ENCODE measurements at places on chromosomes 11 and 22.

DNA sequence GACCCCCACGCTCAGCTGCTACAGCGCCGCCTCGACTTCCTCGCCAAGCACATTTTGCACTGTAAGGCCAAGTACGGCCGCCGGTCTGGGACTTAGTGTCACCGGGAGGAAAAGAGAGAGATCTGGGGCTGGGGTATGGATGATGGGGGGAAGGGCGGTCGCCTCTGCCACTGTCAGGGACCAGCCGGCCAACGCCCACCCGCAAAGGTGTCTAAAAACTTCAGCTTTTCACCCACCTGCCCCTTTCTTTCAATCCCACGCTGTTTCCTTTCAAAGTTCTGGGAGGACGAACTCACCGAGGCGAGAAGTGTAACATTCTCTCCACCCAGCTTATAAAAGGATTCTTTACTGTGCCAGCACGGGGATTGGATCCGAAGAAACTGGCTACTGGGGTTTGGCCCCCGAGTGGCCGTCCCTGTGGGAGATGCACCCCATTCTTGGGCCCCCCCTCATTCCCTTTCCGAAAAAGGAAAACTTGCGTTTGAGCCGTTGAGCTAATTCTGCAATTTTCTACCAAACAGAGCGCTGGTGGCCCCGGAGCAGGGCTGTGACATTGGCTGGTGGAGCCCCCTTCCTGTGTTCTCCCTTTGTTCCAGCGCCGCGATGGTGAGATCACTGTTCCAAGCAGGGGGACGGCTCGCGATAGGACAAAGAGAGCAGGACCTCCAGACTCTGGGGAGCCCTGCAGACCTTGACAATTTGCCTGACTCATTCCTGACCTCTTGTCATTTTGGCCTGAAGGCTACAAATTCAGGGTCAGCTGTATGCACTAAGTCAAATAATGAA lies 1.8 kb downstream of the FJX1 start:
- DNase-seq, result peak; percentile 56

DNA sequence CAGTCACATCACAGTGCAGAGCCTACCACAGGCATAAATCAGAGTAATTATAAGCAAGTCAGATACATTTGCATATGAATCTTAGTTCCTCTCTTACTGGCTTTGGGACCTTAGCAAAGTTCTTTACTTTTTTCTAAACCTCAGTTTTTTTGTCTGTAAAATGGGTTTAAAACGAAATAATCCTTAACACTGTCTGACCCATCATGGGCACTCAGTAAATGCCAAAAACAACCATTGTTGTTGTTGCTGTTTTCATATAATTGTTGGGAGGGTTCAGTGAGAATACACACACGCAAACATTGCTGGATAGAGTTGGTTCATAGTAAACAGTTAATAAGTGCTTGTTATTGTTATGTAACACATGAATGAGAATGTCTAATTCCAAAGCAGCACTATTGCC lies 184.9 kb downstream of the BLID start:
- no peak for DNase-seq

GRCh38 chr11:15692739-15693138 lies 578.0 kb downstream of the INSC start:
- DNase-seq, result no peak

DNA sequence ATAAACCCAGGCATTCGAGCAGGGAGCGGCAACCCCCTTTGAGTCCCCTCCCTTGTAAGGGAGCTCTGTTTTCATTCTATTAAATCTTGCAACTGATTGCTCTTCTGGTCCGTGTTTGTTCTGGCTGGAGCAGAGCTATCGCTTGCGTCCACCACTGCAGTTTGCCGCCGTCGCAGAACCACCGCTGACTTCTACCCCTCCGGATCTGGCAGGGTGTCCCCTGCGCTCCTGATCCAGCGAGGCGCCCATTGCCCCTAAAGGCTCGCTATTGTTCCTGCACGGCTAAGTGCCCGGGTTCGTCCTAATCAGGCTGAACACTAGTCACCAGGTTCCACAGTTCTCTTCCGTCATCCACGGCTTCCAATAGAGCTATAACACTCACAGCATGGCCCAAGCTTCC lies 10.4 kb upstream of the MS4A7 start:
- DNase-seq, result no peak

DNA sequence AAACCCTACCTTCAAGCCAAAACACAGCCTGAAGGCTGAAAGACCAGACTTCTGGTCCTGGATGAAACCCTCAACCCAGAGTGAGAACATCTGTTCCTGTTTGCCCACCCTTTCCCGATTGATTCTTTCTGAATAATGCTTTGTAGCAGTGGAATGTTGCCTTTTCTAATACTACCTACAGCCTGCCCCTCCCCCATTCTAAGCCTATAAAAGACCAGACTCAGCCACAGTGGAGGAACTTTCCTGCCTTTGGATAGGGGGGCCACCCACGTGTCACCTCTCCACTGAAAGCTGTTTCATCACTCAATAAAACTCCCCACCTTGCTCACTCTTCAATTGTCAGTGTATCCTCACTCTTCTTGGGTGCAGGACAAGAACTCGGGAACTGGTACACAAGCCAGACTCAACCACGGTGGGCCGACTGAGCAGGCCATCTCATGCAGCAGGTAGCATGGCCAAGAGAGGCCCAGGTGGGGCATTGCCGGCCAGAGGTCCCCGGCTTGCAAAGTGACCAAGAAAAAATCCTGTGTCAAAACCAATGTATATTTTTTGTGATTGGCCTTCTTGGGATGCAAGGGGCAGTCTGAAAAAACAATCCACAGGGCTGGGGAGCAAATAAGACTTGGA lies 6.6 kb upstream of the APOL6 start:
- DNase-seq, result no peak

DNA sequence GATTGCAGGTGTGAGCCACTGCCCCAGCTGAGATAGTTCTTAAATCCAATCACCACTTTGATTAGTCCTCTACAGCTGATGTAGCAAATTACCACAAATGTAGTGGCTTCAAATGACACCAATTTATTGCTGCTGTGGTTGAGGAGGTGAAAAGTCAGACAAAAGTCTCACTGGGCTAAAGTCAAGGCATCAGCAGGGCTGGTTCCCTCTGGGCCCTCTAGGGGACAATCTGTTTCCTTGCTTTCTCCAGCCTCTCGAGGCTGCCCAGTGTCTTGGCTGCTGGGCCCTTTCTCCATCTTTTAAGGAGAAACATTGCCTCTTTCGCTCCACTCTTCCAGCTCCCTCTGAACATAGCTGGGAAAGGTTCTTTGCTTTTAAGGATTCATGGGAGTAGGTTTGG lies 50.5 kb upstream of the SHANK2 start:
- DNase-seq, result no peak

- no peak for DNase-seq
Measured at GRCh38 chr11:69999721-70000120, 78.4 kb upstream of the ANO1 start.

GRCh38 chr11:72553706-72554105 lies 119.4 kb upstream of the CLPB start:
- no peak for DNase-seq

GRCh38 chr11:102110761-102111010 lies 439 bp downstream of the YAP1 start:
- DNase-seq, result no peak

- no peak for DNase-seq
Measured at GRCh38 chr11:122140500-122140899, 24.5 kb upstream of the BLID start.

- no peak for DNase-seq
Measured at GRCh38 chr11:76212086-76213035, 6.1 kb upstream of the WNT11 start.

DNA sequence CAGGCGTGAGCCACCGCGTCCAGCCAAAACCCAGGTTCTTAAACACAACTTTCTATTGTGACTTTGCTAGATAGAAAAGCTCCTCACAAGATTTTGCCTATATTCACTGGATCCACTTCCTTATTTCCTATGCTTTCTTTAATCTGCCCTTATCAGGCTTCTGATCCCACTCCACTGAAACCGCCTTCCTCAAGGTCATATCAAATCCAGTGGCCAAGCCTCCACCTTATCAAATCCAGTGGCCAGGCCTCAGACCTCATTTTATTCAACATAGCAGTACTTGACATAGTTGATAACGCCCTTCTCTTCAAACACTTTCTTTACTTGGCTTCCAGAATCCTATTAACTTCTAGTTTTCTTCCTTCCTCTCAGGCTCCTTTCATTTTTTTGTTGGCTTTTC lies 29.5 kb downstream of the DIXDC1 start:
- DNase-seq, result no peak

- DNase-seq, result no peak
Measured at GRCh38 chr11:42840176-42840829, 471.5 kb upstream of the API5 start.

DNA sequence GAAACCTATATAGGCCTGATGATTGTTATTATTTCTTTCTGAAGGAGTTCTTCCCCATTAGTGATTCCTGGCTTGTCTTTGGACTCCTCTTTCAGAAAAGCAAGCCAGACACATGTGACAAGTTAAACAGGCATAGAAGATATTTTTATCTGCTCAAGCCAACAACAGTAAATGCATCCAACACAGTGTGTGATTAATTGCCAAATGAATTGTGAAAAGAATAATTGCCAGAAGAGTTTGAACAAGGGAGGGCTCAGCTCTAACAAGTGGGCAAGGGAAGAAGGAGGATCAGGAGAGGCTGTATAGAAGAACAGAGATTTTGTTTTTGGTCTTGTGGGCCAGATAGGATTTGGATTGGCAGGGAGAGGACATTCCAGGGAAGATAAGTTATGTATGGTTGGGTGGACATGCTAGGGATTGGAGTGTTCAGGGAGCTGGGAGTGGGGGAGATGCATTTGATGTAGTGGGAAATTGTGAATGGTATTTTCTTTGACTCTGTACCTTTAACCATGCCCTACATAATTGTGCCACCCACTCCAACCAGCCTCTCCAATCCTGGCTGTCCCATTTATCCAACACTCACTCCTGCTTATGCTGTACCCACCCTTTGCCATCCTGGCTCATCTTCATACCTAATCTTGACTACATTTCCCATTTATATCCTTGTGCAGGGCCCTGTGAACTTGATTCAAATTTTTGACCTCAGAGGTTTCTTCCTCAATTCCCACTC lies 172.8 kb downstream of the RRAS2 start:
- no peak for DNase-seq

GRCh38 chr11:34050581-34051348 lies 766 bp upstream of the CAPRIN1 start:
- DNase-seq, result peak; percentile 62

GRCh38 chr11:10908215-10908951 lies 50.5 kb upstream of the ZBED5 start:
- no peak for DNase-seq

DNA sequence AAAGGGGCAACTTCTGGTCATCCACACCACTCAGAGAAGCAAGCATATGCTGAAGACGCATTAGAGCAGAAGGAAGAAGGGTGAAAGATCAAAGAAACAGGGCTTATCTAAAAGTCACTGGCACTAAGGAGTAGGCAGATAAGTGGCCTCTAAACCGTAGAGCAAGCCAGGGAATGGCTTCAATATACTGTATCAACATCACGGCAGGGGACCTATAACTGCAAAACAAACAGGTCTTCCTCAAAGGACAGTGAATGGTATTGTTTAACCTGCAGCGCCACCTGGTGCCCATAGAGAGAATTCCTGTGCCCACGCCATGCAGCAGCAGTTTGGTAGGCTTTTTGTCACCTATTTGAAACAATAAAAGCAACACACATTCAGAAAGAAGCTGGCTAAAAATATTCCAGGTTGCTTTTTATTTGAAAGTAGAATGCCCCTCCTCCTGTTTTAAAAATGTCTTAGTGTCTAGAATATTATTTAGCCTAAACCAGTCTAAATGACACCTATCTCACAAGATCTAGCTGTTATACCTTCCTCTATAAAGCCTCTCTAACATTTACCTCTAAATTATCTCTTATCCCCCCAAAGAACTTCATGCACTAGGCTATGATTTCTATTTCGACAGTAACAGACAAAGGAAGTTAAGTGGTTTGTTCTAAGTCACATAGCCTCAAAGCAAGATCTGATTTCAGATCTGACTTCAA lies 21.8 kb downstream of the SNX19 start:
- DNase-seq, result peak; percentile 76

DNA sequence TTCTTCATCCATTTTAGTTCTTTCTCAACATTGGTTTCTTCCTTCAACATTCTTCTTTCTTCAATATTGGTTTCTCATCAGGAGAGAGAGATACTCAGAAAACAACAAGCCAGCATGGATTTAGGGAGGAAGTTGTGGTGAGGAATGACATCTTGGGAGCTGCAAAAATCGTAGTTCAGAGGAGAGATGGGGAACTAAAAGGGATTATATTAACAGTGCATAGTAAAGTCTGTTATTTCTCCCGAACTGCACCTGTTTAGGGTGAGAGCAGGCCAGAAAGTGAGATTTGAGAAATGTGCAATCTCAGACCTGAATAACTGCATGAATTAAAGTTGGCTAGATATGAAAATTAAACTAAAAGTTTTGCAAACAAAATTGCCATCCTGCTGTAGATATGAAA lies 94.5 kb downstream of the CASP12 start:
- DNase-seq, result no peak

DNA sequence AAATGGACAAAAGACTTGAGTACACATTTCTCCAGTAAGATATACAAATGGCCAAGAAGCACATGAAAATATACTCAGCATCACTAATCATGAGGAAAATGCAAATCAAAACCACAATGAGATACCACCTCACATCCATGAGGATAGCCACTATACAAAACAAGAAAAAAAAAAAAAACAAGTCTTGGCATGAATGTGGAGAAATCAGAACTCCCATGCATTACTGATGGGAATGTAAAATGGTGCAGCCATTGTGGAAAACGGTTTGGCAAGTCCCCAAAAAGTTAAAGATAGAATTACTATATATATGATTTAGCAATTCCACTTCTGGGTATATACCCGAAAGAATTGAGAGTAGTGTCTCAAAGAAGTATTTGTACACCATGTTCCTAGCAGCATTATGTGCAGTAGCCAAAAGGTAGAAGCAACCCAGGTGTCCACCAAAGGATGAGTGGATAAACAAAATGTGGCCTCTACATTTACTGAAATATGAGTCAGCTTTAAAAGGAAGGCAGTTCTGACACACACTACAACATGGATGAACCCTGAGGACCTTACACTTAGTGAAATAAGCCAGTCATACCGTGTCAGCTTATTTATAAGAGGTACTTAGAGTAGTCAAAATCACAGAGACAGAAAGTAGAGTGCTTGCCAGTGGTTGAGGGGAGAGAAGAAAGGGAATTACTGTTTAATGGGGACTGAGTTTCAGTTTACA lies 146.3 kb downstream of the WNT7B start:
- DNase-seq, result no peak

- no peak for DNase-seq
Measured at GRCh38 chr11:47288066-47288465, 18.1 kb downstream of the MADD start.

All from hippocampal formation (tissue), 2 donors.